Activated naive CD8-positive, alpha-beta T cell treated with anti-CD3 and anti-CD28 coated beads, Interleukin-2, amount 10 ng/mL, durations not matched to agents 7 days and 5 days (primary cell): ENCODE measurements at places on chromosomes 2 and 18. TPM values are rescaled to one million over a fixed set of nuclear protein-coding genes. Genes with fewer than 3 reads are reported as not detected.

- DNase-seq = no peak
These were observed 22.4 kb downstream of the AGAP1 start for GRCh38 chr2:235516257-235516656.

DNA sequence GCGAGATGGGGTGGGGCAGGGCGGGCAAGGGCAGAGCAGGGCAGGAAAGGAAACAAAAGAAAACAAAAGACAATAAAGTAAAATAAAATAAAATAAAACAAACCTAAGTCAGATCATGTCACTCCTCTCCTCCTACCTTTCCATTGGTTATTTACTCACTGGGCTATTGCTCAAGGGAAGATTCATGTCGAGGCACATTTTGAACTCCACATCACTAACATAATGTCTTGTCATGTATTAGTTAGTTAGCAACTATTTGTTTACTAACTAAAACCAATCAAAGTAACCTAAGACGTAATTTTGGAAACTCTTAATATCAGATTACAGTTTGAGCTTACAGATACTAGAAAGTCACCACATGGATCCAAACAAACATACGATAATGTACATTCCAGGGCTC, 2.2 kb downstream of the C1D start:
- no peak for DNase-seq

DNA sequence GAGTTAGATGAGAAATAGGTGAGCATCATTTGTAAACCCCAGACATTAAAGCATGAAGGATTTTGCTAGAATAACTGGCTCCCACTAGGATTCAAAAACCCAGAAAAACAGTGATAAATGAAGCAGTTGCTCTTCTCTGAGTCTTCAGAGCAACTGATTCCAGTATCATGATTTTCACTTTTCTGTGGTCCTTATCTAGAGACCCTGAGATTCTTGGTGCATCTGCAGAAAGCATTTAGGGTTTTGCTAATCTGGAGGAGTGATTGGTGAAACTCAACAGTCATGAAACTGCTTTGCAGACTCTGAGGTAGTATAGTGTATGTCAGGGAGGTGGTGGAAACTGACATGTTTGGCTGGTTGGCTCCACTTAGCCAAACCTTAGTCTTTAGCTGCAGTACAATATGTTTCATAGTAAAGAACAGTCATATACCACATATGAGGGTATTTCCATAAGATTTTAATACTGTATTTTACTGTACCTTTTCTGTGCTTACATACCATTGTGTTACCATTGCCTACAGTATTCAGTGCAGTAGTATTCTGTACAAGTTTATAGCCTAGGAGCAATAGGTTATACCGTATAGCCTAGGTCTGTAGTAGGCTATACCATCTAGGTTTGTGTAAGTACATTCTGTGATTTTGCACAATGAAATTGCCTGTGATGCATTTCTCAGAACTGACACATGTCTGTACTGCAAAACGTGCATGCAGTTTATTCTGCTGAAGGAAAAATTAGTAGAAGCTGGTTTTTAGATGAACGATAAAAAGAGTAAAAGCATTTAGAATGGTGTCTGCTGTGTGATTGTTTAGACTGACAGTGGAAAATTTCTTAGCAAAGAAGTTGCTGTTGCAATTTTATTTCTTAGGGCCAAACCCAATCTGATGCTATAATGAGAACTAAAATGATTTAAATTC, 23.8 kb downstream of the EML4 start:
- DNase-seq = no peak

The IL36G gene
- total RNA-seq = not detected
